Fibroblast of the conjunctiva (primary cell): ENCODE measurements at places on chromosomes 7 and 10.
A peak's percentile ranks its signal among the peaks of the same experiment; 100 is the strongest.

- no peak for DNase-seq
Measured at GRCh38 chr10:131404886-131405285, 93.4 kb upstream of the TCERG1L start.

DNA sequence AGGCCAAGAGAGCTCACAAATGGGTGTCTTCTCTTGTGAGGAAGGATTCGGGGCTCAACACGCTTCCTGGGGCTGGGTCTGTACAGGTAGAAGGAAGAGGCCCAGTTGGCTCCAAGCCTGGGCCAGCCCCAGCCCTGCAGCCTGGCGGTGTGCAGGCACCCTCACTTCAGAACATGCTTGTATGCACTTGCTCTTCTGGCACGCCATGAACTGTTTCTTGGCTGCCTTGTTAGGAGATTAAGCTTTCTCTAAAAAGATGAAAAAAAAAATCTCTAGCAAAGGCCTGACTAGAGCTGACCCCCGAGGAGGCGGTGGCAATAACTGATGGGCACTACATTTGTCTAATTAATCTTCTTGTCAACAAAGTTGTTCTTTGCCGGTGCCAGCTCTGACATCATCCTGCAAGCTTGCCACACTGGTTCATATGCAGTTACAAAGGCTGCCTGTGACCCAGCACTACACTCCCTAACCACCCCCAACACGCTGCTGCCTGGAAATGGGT, 94.7 kb downstream of the WDR11 start:
- no peak for DNase-seq

- no peak for DNase-seq
Measured at GRCh38 chr10:119049777-119050176, 20.3 kb downstream of the NANOS1 start.

DNA sequence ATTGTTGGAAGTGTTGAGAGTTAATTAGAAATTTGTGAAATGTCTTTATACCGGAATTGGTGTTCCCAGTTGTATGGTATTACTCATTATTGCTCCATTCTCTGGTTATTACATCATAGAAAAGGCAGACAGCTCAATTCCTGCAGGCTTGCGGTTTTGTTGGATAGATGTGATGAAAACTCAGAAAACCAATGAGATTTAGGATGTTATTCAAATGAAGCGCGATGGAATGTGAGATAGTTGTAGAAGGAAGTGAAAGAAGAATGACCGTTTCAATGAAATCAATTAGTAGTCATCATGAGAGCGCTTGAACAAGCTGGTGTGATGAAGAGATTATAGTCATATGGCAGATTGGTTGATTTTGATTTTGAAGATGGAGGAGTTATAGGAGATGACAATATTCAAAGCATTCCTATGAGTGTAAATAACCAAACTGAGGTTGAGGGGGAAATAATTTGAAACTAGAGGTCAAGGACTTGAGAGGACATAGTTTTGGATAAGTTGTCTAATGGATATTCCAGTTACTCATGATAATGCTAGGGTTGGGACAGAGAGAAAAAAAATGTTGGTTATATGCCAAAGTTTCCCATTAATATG, 991.5 kb downstream of the NRG3 start:
- DNase-seq, result peak; percentile 48

- no peak for DNase-seq
Measured at GRCh38 chr10:128938558-128938957, 528.5 kb upstream of the MGMT start.

DNA sequence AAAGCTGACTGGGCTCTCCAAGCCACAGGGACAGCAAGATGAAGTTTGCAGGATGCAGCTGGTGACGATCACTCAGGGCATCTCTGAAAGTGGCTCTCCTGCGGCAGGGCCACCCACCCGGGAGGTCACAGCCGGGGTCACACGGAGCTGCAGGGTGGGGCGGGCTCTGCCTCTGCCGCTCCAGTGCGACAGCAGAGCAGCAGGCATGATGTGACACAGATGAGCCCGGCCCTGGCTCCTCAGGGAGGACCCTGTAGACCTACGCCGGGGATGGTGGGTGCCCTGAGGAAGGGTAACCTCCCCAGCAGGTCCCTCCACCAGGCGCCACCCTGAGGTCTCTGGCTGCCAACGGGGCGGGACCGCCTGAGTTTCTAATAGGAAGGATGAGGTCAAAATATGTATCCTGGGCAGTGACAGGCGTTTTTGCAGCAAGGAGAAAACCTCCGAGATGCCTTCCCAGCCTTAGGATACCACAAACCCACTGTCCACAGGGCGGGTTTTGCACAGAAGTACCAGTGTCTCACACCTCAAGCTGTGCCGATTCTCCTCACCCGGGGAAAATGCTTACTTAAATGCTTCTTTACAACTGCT, 114.8 kb upstream of the DIP2C start:
- DNase-seq, result no peak
